ENCODE measurements at places on chromosomes 2 and 18.

GRCh38 chr18:77397617-77398016, 148.0 kb downstream of the GALR1 start:
- DNase-seq: no peak

DNA sequence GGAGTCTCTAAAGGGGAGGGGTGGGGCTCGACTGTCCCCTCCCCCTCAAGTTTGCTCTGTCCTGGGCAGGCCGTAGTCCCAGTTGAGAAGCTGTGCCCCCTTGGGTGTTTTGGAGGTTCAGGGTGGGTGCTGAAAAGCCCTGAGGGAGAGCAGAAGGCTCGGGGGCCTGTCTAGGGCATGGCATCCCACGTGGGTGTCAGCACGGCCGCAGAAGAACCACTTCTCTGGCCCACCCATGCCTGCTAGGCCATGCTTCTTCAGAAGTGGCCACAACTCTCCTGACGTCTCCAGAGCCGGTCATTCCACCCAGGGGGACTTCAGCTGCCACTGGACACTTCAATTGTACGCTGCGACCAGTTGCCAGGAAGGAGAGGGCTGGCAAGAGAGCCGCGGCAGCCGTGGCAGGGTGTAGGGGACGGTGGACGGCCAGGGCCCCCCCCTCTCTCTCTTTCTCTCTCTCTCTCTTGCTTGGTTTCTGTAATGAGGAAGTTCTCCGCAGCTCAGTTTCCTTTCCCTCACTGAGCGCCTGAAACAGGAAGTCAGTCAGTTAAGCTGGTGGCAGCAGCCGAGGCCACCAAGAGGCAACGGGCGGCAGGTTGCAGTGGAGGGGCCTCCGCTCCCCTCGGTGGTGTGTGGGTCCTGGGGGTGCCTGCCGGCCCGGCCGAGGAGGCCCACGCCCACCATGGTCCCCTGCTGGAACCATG, at the start of gene INPP5D:
TSS of gene INPP5D (plus strand) at position 546 of the 704 bp plus-strand sequence. CDS start at position 683, 137 bp downstream.
- no peak for DNase-seq

GRCh38 chr2:39873586-39873985, 94.5 kb upstream of the THUMPD2 start:
- no peak for DNase-seq

DNA sequence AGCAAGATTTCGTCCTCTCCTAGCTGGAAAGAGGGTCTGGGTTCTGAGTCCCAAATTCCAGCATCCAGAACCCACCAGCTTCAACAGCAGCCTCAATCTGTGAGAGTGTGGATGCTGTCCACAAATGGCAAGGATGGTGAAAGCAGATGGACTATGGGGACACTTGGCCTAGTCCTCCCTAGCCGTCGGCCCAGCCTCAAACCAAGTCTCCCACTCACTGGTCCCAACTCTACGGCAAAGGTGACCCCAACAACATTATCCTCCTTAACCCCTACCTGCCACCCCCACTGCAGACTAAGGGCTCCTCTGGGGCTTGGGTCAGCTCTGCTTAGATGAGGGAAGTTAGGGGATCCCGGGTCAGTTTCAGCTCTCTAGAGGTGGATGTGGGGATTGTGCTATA, 57.3 kb downstream of the TNS1 start:
- no peak for DNase-seq

DNA sequence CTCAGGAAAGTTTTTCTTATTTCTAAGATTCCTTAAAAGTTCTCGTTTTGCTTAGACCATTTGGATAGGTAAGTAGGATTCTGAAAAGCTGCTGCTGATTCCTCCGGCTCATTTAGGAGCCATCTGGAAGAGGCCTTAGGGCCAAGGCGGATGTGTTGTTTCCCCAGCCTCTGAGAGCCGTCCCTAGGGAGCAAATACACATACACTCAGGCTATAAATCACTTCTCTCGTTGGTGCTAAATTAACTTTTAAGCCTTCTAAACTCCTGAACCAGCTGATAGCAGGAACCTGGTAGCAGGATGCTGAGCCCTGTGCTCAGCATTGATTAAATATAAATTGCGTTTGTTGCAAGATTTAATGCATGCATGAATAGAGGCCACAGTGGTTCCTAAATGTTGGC, 109.8 kb downstream of the ADCYAP1 start:
- DNase-seq: no peak

DNA sequence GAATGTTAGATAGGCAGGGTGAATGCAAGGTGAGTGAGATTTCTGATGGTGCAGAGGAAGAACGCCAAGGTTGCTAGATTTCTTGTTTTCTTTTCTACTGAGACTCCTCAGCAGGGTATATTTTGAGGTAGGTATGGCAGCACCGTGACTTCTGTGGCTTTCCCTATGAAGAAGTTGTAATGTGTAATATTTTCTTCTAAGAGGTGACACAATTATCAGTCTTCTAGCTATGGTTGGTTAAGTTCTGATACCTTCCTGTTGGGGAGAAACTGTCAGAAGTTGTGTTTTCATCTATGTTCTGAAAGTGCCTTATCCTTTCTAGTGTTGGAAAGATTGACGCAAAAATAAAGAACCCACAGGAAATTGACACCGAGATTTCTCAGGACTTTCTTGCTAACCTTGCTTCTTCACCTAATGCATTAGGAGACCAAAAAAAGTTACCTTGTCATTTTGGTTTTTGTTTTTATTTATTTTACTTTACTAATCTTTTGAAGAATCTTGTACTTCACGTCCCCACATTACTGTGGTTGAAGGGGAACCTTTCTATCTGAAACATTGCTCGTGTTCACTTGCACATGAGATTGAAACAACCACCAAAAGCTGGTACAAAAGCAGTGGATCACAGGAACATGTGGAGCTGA, 11.9 kb downstream of the IL18R1 start:
- no peak for DNase-seq

- DNase-seq: peak; percentile 78
Observed at GRCh38 chr2:12008425-12009061, 262.1 kb downstream of the LPIN1 start.

DNA sequence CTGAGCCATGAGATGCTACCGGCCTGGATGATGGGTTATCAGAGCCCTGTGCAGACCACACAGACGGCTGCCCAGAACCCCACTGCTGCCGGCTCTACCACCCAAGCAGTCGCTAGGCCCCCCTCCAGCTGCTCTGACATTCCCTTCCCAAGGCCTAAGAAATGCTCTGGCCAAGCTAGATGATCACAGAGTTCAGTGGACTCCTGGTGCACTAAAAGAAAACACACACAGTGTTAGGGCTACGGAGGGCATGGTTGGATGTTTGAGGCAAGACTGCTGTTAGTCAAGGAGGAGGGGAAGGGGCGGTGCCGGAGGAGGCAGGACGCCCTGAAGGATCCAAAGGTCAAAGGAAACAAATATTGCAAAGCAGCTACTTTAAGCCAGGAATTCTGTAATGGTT, 174.5 kb downstream of the MYCN start:
- DNase-seq: no peak

DNA sequence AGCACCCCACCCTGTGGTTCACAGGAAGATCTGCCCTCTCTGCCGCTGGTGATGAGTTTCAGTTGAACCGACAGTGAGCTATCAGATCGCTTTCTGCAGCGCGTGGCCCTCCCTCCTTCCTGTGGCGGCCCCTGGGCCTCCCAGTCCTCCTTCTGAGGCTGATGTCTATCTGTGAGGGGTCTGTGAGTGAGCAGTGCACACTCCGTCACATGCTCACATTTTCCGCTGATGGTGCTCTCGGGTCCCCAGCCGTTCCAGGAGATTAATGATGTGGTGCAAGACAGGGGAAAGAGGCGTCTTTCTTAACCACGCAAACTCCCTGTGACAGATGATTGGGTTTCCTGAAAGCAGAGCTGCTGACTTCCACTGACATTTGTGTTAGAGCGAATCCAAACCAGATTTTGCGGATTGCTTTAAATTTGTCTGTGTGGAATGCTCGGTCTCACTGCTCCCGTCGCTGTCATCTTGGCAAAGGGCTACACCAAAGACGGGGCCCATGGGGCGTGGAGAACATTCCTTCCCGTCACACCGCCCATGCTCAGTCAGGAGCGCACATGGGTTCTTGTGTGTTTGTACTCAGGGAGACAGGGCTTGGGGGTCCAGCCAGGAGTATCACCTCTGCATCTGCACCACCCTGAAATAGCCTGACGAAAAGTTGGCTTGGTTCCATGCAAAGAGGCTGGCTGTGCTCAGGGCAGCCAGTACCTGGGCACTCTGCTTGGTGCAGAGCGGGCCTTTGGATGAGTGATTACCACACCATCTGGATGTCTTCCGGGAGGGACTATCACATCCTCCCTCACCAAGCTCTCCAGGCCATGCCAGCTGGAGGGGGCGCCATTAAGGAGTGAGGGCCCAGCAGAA, 154.7 kb upstream of the HS6ST1 start:
- no peak for DNase-seq

GRCh38 chr2:226483143-226483542, 316.5 kb downstream of the IRS1 start:
- DNase-seq: no peak

- DNase-seq: no peak
Observed at GRCh38 chr2:166671235-166671634, 177.2 kb upstream of the SCN7A start.

DNA sequence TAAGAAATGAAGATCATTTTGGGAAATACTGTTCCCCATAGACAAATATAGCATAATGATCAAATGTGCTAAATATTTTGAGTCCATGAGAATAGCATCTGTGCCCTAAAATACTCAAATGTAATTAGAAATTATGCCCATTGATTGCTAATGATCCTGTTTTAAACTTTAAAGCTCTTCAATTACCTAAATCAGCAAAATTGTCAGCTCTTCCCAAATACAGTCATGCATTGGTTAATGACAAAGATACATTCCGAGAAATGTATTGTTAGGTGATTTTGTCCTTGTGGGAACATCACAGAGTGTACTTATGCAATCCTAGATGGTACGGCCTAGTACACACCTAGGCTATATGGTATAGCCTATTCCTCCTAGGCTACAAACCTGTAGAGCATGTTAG, 89.7 kb downstream of the NEB start:
- DNase-seq: no peak

DNA sequence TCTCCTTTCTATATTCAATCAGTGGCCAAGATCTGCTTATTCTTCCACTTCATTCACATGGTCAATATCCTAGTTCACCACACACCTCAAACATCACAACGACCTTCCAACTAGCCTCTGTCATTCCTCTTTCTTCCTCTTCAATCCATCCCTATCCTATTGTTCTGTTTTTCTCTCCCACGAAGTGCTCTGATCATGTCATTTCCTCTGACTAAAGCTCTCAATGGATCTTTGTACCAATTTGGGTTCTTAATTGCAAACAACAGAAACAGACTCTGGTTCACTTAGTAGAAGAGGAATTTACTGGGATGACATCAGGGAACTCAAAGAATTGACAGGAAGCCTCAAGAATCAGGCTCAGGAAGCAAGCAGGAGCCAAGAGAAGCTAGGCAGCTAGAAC, 23.5 kb downstream of the WNT10A start:
- DNase-seq: no peak

GRCh38 chr2:178933493-178933892, 116.4 kb downstream of the CCDC141 start:
- no peak for DNase-seq

GRCh38 chr2:39875182-39875913, 96.3 kb upstream of the THUMPD2 start:
- peak; percentile 90 for DNase-seq

- no peak for DNase-seq
Observed at GRCh38 chr18:49206717-49207116, 253.7 kb downstream of the DYM start.

DNA sequence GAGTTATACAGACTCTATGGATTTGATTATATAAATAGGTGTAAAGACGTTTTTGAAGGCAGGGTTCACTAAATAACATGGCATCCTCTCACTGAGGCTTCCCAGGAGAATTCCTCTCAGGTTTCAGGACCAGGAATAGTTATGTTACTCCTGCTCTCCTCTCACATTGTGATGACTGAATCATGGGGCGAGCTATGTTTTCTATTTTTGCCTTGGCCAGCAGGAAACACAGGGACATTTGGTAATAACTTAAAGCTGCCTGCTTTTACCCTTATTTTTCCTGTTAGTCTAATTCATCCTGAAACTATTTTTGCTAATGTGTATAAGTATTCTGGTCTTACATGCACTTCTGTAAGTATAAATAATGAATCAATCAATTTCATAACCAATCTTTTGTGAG, 115.3 kb upstream of the ITGB6 start:
- DNase-seq: peak; percentile 43

GRCh38 chr18:55356815-55357214, 231.2 kb downstream of the TCF4 start:
- peak; percentile 6 for DNase-seq

DNA sequence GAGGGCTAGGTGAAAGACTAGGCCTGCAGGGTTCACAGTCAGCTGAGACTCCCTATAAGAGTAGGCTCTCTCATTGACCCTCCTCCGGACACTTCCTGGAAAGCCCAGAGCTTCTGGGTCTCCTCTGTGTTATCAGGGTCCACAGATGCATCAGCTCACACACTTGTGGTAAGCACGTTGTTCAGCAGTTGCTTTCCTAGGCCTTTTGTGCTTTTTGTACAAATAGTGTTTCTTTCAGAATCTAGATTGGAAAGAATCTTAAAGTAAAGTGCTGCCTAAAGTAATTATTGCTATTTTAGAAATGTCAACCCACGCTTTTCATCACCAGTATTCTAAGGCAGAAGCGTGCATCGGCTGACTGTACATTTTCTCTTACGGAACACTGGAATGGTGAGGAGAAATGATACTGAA, 15.5 kb downstream of the SLC9A2 start:
- no peak for DNase-seq

GRCh38 chr18:5103693-5104092, 93.4 kb downstream of the AKAIN1 start:
- no peak for DNase-seq

DNA sequence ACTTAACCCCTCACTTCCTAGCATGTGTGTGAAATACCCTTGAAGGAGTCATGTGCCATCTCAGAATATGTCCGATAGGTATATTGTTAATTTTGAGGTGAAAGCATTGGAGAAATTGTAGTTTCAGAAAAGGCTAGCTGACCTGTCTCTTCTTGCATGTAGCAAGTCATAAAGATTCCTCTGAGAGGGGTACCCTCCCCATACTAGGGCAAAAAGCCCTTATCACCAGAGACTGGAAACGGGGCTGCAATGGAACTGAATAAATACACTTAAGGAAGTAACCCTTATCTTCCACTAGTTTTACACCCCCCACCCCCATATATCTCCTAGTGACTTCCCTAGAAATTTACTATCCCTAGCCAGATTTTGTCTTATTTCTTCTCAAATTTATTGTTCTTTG, 1.8 kb upstream of the SF3B6 start:
- no peak for DNase-seq

DNA sequence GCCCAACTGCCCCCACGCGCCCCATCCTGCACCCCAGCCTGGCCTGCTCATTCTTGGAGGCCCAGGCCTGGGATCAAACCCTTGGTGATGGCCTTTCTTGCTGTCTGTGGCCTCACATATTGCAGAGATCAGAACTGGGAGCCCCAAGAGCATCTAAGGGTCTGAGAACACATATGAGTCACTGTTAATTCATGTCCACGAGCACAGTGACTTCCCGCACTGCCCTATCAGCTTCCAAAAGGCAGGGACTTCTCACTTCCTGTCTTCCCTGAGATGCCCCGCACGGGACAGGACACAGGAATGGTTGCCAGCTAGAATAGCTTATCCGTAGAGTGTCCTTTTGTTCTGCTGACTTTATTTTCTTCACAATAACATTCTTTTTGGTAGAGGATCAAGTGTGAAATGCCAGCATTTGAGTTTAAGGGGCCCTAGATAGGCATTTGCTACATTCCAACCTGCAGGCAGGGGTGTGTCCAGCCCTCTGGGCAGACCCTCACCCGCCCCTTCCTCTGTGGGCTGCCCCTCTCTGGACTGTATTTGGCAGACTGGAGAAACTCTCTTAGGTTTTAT, 21.1 kb upstream of the CELF4 start:
- no peak for DNase-seq
